Mesenteric fat pad (tissue), 1 donor: ENCODE measurements at places on chromosomes 6 and 20. TPM values are rescaled to one million over a fixed set of nuclear protein-coding genes. Genes with fewer than 3 reads are reported as not detected.
A peak's percentile ranks its signal among the peaks of the same experiment; 100 is the strongest.

The C2 gene
- total RNA-seq: 60.8 TPM

GRCh38 chr20:22414305-22414742 is 170.0 kb downstream of the FOXA2 start:
- no peak for DNase-seq

The PSORS1C1 gene
- total RNA-seq: 0.45 TPM

GRCh38 chr6:167122041-167122826 is 662 bp upstream of the CCR6 start:
- no peak for DNase-seq

GRCh38 chr20:25140968-25141367 is 54.5 kb upstream of the ENTPD6 start:
- peak; percentile 76 for DNase-seq

DNA sequence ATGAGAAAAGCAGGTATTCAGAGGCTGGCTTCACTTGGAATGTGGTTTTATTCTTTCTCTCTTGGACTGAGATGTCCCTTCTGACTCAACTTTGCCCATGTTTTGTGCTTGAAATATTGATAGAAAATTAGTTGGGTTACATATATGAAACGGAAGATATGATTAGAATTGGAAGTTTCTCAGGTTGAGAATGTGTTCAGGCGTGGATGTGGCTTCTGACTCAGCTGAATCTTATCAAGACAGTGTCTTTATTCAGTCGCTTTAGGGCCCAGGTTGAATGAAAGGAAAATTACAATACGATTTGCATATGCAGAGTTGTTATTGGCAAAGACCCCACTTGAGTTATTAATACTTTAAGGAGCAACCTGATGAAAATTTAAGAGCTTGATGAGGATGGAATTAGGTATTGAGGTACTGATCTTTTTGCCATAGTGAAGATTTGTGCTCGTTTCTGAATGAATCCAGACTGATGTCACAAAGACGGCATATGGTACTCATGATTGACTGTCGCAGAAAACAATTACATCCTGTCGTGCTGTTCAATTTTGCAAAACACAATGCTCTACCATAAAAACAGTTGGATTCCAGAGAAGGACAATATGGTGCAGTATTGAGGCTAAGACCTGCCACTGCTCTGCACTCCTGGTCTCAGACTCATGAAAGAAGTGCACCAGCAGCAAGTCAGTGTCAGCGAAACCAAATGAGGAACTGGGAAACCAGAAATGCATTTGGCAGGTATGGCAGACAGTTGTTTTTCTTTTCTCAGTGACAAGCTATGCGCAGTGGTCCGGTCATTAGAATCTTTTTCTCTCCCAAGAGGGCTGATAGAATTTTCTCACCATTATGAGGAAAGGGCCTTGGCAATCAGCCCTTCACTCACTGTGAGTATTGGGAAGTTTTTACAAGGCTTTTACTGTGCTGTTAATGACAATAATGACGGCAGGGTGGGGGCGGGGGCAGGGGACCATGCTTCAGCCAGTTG is 158.3 kb downstream of the DOK5 start:
- DNase-seq: no peak

DNA sequence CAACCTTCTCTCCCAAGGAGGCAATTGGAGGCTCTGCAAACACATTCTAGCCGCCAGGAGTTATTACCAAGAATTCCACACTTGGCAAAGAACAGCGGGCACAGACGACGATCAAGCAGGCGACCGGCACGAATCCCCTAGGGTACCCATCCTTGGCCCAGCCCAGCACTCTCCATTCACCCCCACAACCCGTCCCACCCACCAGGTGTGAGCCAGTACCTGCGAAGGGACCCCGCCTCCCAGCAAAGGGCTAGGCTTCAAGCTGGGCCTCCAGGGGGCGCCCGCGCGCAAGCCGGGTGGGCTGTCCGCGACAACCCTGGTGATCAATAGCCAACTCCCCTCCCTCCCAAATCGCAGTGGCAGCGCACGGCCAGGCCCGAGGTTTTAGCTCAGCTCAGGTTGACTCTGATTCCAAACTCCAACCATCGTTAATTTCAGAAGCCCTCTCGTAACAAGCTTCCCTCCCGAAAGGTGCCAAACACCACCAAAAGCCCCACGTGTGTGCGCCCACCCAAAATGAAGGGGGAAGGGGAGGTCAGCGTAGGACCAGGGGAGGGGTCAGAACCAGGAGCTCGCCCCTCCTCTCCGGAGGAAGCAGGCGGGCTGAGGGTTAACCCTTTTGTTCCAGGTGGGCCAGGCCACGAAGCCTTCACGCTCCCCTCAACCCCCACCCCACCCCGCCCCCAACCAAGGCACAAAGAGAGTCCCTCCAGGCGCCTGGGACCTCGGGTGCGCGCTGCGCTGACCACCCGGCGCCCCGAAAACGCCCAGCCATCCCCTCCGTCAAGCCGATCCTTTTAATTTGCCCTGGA is 2.1 kb downstream of the SALL4 start:
- DNase-seq: no peak

The PDYN gene
- not detected for total RNA-seq

GRCh38 chr20:48724891-48725554 is 102.8 kb downstream of the PREX1 start:
- DNase-seq: no peak

DNA sequence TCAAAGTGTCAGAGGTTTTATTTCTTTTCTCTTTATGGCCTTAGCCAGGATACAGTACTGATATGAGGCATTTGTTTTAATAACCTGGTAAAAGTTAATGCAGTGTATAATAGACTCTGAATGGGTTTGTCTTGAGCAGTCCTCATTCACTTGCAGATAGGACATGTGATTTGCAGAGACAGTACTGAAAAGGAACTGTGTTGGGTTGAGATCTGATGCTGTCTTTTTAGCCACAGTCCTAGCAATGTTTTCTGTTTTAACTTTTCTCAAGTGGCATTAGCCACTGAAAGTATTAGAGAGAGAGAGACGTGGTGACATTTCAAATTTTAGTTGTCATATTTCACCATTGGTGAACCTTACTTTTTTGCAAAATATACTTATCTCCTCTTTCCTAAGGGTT is 547.2 kb upstream of the MAN1A1 start:
- DNase-seq: no peak

The RFX6 gene
- not detected for total RNA-seq

- no peak for DNase-seq
Observed at GRCh38 chr6:13813026-13813425, 1.3 kb downstream of the MCUR1 start.

- no peak for DNase-seq
Observed at GRCh38 chr6:35026434-35027222, 114.5 kb downstream of the TCP11 start.

DNA sequence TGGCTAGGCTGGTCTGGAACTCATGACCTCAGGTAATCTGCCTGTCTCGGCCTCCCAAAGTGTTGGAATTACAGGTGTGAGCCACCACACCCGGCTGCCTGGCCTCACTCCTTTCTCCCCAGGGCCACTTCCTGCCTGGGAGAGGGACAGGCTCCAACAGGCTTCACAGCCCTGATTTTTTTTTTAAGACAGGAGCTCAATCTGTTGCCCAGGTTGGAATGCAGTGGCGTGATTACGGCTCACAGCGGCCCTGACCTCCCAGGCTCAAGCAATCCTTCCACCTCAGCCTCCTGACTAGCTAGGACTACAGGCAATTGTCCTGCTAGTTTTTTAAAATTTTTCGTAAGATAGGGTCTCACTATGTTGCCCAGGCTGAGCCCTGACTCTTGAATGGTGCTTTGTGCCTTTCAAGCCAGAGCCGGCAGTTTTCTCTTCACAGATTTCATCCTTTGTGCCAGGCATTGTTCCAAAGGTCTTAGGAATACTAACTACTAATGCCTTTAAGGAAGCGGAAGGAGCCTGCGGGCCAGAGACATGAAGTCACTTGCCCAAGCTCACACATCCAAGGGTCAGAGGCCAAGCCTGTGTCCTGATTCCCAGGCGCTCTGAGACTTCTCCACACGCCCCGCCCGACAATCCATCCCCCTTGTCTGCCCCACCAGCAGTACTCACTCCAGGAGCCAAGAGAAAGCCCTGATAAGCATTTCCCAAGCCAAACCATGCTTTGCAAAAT is 19.2 kb downstream of the CAPN11 start:
- DNase-seq: peak; percentile 92

The FOXQ1 gene
- not detected for total RNA-seq

DNA sequence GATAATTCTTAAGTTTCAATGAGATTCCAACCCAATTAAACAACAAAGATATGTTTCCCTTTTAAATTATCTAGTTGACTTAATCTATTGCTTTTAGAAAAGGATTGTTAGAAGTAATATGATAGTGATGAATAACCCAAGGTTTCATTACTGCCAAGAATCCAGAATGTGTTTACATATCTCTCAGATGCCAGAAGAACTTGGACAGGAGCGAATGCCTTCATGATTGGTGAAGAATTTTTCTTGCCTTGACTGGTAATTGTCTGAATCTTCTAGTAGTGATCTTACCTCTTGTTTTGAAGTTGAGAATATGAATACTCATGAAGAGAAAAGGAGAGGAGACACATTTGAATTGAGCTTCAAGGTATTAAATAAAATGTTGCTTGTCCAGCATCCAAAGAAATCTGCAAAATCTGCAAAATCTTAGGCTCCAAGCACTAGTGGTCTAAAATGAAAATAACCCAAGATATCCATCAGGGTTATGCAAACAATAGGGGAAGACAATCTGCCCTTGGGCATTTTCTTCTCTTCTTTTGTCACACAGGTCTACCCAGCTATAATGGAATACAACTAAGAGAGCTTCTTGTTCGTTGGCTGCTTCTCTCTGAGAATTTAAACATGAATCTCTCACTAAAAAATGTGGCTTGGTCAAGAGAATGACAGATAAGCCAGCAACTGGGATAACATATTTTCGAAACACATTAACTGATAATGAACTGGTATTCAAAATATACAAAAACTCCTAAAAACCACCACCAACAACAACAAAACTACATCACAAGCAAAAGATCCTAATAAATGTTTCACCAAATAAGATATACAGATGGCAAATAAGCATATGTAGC is 928.9 kb downstream of the EYS start:
- no peak for DNase-seq

The COL9A3 gene
- 0.42 TPM for total RNA-seq
